ENCODE measurements at places on chromosomes 12 and 14.

GRCh38 chr14:59998564-59998963 lies 78.6 kb downstream of the LRRC9 start:
- DNase-seq, result no peak

DNA sequence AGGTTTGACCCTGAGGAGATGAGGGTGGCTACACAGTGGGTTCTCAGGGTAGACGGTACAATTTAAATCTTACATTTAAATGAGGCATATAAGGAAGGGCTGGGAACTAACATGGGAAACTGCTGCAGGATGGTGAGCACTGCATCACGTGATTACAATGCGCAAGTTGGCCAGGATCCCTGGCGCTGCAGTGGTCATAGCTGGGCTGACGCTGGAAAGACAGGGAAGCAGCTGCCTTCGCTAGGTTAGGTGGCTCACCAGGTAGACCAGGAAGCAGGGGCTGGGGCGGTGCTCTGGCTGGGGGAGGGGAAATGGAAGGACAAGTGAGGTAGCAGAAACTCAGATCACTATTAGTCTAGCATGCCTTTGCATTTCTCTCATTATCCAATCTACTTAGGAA lies 149.9 kb downstream of the FOXN3 start:
- DNase-seq, result no peak

GRCh38 chr14:54805445-54806322 lies 96.9 kb downstream of the GCH1 start:
- no peak for DNase-seq

GRCh38 chr14:99034711-99035171 lies 237.3 kb downstream of the BCL11B start:
- no peak for DNase-seq

DNA sequence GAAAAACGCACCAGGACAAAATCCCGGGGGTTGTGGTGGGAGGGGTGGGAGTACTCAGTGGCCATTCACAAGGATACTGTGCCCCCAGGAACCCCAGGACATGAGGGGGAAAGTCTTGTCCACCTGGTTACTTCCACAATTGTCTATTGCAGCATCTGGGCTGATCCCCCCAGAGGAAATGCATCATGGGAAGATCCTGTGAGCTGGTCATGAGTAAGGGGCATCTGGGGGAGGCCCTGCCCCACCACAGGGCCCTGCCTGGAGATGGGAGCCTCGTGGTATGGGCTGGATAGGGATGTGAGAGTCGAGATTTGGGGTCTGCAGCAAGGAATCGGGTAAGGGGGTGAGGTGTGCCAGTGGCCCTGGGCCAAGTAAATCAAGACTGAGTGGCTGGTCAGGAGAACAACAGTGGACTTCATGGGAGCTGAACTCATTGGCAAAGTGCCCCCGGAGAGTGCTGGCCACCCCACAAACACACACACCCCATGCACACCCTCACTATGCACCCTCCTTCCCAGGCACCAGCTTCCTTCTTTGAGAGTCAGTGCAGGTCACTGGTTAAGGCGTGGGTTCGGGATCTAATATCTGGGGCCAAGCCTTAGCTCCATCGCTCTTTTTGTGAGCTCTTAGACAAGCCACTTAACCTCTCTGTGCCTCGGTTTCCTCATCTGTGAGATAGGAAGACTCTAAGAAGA lies 3.0 kb upstream of the SERPINA1 start:
- no peak for DNase-seq
